ENCODE measurements at places on chromosomes 1 and 21. TPM values are rescaled to one million over a fixed set of nuclear protein-coding genes. Genes with fewer than 3 reads are reported as not detected.
A peak's percentile ranks its signal among the peaks of the same experiment; 100 is the strongest.

- H3K27ac ChIP-seq: peak overlapping the region; percentile 53
- DNase-seq: peak; percentile 51
Measured at GRCh38 chr1:19476450-19477190, 8.7 kb downstream of the CAPZB start.

DNA sequence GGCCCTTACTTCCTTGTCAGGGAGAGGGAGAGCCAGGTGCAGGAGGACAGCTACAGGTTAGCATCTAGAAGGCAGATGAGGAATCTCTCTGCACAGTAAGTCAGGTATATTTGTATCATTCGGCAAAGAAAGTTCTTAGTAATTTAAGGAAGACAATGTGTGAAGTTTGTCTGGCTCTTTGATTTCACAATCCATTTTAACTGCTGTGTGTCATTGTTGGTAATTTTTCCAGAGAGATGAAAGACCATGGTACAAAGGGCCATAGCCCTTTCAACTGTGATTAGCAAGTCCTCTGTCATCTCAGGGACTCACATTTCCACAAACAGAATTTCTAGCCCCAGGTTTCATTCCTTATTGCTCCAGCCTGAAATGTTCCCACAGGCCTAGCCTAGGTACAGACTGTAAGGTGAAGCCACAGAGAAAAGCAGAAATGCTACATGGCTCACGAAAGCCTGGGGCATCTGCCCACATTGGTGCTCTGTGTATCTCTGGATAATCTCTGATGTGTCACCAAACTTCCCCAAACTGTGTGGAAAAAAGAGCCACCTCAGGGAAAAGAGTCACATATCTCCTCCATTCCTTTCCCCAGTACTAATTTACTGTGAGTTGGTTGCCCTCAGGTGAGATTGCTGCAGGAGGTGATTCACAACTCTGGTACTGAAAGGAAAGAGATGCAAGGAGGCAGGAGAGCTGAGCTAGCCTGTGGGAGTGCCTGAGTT is 70.6 kb downstream of the SYT6 start:
- no peak overlapping the region for H3K4me3 ChIP-seq
- H3K27ac ChIP-seq: no peak overlapping the region
- H3K36me3 ChIP-seq: no peaks in the 10 kb centered on the region

GRCh38 chr1:201399352-201400126 is 415 bp upstream of the LAD1 start:
- peaks cover 29% of the 10 kb centered on the region for H3K4me1 ChIP-seq
- H3K36me3 ChIP-seq: no peaks in the 10 kb centered on the region
- peaks cover 54% of the 10 kb centered on the region for H3K27me3 ChIP-seq
- peak; percentile 84 for DNase-seq
- H3K4me3 ChIP-seq: peak overlapping the region; percentile 55
- peak overlapping the region; percentile 88 for H3K27ac ChIP-seq

OR2AJ1 gene
- 10.5 TPM for total RNA-seq

DNA sequence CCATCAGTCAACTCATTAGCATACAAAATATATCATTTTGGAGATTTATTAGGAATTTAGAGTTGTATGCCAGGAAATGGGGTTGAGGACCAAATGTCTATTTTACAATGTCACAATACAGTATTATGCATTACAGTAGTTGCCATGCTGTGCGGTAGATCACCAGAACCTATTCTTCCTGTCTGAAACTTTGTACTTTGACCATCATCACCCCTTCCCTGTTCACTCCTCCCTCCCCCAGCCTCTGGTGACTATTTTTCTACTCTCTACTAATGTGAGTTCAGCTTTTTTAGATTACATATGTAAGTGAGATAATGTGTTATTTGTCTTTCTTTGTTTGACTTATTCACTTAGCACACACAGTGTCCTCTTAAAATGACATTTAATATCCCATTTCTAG is 50.8 kb downstream of the PTBP2 start:
- H3K27ac ChIP-seq: no peak overlapping the region
- H3K27me3 ChIP-seq: no peaks in the 10 kb centered on the region
- peaks cover 37% of the 10 kb centered on the region for H3K36me3 ChIP-seq
- no peak overlapping the region for H3K4me3 ChIP-seq
- peaks cover 19% of the 10 kb centered on the region for H3K4me1 ChIP-seq
- peak; percentile 18 for DNase-seq

GRCh38 chr1:203369666-203370065 is 18.7 kb upstream of the FMOD start:
- no peak for DNase-seq
- no peaks in the 10 kb centered on the region for H3K27me3 ChIP-seq
- H3K4me1 ChIP-seq: peaks cover 36% of the 10 kb centered on the region
- H3K4me3 ChIP-seq: no peak overlapping the region

GRCh38 chr1:209673631-209674417 is 1.4 kb upstream of the G0S2 start:
- H3K27me3 ChIP-seq: peaks cover 7% of the 10 kb centered on the region
- peak overlapping the region; percentile 61 for H3K27ac ChIP-seq

- peaks cover 67% of the 10 kb centered on the region for H3K4me1 ChIP-seq
- no peak for DNase-seq
- H3K27me3 ChIP-seq: no peaks in the 10 kb centered on the region
- peak overlapping the region; percentile 67 for H3K4me3 ChIP-seq
Measured at GRCh38 chr1:201021630-201022492, 1.7 kb downstream of the KIF21B start.

DNA sequence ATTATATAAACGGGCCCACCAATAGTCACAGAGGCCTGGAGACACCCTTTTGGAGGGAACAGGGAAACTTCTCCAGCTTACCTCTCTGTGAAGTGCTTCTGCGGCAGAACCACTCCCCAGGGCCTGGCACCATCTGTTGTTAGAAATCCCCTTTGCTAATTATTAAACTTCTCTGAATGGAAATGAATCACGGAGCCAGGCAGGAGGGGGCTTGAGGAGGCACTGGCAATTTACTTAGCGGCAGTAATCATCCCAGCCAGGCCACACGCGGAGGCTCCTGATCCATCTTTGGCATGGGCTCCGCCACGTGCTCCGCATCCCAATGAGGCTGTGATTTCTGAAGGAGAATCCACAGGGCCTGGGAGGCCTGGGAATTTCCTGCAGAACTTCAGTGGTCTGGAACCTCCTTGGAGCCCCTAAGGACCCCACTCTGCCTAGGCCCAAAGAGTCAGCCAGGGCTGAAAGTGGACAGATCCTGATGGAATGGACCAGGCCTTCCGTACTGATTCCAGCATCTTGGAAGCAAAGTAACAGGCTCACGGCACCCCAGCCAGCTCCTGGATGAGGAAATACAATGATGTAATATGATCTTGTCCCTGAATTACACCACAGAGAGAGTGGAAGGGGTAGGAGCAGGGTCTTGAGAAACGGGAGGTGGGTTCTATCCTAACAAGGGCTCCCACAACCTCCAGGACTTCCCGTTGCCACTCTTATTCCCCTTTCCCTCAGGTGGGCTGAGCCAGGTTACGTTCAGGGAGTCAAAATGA is 62.3 kb downstream of the GRIK3 start:
- no peaks in the 10 kb centered on the region for H3K36me3 ChIP-seq
- H3K4me3 ChIP-seq: no peak overlapping the region
- DNase-seq: no peak
- peaks cover 28% of the 10 kb centered on the region for H3K27me3 ChIP-seq
- no peak overlapping the region for H3K27ac ChIP-seq

GFI1 gene
- 34.4 TPM for total RNA-seq

DNA sequence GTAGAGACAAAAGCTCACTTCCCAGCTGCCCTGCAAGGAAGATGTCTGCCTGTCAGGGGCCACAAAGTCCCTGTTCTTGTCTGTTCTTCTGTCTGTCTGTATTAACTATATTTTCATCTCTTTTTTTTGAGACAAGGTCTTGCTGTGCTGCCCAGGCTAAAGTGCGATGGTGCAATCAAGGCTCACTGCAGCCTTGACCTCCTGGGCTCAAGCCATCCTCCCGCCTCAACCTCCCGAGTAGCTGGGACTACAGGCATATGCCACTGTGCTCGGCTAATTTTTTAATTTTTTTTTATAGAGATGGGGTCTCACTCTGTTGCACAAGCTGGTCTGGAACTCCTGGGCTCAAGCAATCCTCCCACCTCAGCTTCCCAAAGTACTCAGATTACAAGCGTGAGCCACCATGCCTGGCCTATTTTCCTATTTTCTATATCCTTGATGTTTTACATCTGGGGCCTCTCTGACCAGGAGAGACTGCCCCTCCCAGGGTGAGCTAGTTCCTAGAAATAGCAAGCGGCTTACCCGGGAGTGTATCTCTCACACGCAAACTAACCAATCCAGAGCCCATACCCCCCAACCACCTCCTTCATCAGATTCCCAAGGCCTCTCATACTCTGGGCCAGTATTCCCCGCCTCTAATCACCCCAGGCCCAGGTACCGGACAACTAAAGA is 5.4 kb upstream of the KLHDC7A start:
- no peak overlapping the region for H3K27ac ChIP-seq
- H3K4me3 ChIP-seq: no peak overlapping the region
- H3K36me3 ChIP-seq: no peaks in the 10 kb centered on the region

GRCh38 chr1:104987210-104987609 is 1237.5 kb downstream of the AMY1C start:
- no peaks in the 10 kb centered on the region for H3K27me3 ChIP-seq
- no peaks in the 10 kb centered on the region for H3K36me3 ChIP-seq
- DNase-seq: no peak
- H3K4me1 ChIP-seq: no peaks in the 10 kb centered on the region
- H3K4me3 ChIP-seq: no peak overlapping the region
- no peak overlapping the region for H3K27ac ChIP-seq

IQGAP3 gene
- 5.2 TPM for total RNA-seq

GRCh38 chr1:12760256-12760795 is 13.2 kb upstream of the PRAMEF12 start:
- no peaks in the 10 kb centered on the region for H3K27me3 ChIP-seq
- H3K4me3 ChIP-seq: no peak overlapping the region
- DNase-seq: no peak
- H3K36me3 ChIP-seq: no peaks in the 10 kb centered on the region
- H3K4me1 ChIP-seq: no peaks in the 10 kb centered on the region

DNA sequence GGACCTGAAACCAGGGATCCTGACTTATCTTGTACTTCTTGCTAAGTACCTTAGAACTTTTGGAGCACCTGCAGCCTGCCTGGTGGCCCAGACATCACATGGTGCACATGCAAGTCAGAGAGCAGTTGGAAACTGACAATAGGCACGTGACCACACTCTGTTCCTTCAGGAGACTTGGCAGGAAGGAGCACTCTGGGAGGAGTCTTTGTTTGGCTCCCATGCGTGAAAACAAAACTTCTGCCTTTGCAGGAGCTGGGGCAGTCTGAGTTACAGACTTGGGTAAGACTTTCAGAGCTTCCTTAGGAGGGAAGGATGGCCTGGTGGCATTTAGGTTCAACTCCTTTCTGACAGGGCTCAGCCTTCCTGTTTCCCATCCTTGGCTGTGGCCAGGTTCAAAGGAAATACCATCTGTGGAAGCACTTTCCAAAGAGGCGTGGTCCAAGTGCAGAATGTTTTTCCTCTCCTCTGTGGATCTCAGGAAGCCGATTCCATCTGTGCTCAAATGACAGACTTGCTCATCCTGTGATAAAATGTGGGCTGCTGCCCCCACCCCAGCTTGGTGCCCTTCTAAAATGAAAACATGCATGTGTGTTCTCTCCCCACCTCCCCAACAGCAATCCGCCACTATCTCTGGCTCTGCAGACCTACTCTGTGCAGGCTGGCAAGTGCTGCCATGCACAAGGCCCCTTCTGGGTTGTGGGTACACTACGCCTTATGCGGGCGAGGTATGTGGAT is 14.1 kb upstream of the ZNF436 start:
- no peaks in the 10 kb centered on the region for H3K27me3 ChIP-seq
- H3K4me3 ChIP-seq: no peak overlapping the region
- H3K27ac ChIP-seq: no peak overlapping the region
